ENCODE measurements at places on chromosomes 11 and 22.

GRCh38 chr11:80432057-80432456 lies 991.2 kb upstream of the TENM4 start:
- no peak for DNase-seq

GRCh38 chr11:118529584-118530175 lies 1.3 kb upstream of the TMEM25 start:
- no peak for DNase-seq

DNA sequence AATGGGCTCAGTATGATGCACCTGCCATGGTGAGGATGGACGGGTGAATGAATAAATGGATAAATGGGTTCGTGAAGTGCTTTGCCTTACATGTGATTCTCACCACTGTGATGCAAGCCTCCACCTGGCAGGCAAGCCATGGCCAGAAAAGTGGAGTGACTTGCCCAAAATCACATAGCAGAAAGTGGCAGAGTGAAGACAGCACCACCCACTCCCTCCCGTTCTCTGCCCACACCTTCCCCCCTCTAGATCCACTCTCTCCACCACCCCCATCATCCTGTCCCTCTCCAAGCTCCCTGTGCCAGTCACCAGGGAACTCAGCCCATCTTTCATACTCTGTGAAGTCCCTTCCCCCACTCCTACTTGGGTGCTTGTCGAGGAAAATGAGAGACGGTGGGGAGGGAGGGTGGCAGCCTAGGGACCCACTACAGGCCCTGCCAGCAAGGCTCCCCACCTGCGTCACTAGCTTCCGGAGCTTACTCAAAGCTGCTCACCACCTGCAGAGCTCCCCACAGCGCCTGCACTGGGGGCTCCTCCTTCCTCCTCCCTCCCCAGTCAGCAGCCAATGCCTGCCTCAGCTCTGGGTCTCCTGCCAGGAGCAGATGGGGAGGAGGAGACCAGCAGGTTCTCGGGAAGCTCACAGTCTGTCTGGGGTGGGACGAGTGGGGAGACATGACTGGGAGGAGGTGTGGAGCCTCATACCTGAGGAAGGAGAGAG lies 82.3 kb downstream of the PDE2A start:
- peak; percentile 23 for DNase-seq

DNA sequence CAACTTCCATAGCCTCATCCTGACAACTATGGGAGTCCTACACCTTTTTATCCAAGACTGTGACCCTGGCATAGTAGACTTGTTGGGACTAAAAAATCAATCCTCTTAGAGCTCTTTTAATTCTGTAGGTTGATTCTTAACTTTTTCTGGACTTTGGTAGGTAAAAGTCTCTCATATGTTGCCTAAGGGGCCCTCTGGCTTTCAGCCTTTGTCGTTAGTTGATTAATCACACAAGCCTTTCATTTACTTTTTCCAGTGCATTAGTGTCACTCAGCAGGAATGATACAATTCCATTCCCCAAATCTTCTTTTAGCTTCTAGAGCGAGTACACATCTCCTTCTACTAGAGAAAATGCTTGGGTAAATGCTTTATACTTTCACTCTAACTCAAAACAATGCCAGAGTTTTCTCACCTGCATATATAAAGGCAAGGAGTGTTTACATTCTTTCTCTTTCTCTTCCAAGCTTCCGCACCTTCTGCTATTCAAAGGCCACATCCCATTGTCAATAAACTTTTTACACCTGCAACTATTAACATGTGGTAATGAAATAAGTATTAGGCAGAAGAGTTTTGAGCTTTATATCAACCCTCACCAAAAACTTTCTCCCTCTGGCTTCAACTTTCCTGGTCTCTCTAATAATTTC lies 516.6 kb downstream of the FAM181B start:
- no peak for DNase-seq

- DNase-seq: no peak
Measured at GRCh38 chr22:49550766-49551362, 276.8 kb downstream of the BRD1 start.

DNA sequence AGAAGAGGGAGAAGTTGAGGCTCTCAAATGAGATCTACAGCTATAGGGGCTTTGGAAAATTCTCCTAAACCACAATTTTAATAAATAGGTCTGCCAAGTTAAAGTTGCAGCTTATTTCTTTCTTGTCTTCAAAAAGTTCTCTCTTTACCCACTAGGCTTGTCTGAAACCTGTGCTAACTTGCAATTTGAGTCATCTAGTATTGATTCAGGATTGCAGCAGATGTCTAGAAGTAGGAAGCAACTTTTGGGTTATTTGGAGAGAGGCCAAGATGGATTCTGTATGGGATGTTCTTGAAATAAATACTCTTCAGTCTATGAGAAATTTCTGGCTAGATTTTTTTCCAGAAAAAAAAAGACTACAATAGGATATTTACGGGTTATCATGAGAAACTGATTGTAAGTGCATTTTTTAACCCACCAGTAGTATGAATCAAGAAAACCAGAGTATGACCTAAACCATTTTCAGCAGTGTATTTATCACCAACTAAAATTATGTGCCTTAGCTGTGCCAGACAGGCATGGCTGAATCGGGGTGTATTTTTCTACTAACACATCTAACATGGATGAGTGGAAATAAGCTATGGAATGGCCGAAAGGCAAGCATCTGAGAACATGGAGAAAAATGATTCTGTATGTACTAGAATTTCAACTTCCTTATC lies 4.9 kb upstream of the RAB38 start:
- no peak for DNase-seq

DNA sequence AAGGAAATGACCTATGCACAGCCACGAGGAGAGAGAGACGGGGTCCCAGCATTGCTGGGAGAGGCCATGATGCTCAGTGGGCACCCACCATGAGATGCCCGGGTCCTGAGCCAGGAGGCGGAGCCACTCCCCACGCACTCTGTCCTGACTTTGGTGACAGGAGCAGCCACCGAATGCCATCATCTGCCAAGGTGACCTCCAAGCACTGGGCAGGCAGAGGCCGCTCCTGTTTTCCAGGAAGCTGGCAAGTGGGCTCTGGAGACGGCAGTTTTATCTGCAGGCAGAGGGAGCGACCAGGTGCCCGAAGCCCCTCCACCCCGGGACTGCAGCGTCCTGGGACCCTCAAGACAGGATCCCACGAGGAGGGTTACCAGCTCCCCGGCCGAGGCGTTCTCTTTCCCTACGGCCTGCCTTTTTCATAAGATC lies 453.9 kb downstream of the BRD1 start:
- no peak for DNase-seq

- no peak for DNase-seq
Measured at GRCh38 chr22:50034126-50035081, 21.8 kb upstream of the IL17REL start.

- no peak for DNase-seq
Measured at GRCh38 chr11:90661233-90661632, 438.4 kb upstream of the CHORDC1 start.

DNA sequence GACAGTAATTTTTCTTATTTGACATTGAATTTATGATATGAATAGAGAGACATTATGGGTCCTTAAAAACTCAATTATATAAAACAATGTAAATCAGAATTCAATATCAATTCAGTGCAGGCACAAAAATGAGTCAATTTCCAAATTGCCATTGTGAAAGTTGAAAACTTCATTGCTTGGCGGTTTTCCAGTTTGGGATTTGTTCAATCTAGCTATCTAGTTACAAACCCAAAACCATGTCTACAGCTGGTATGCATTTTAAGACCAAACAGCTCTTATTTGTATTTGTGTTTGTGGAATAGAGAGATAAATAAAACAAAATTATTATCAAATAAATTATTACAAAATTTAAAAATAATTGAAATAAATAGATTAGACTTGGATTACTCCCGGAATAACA lies 1206.6 kb upstream of the RAG2 start:
- no peak for DNase-seq

GRCh38 chr11:2735053-2735589 lies 35.3 kb upstream of the KCNQ1OT1 start:
- DNase-seq: no peak

- no peak for DNase-seq
Measured at GRCh38 chr11:119044708-119045107, 12.3 kb downstream of the HYOU1 start.

GRCh38 chr11:113334183-113334582 lies 19.8 kb downstream of the TTC12 start:
- DNase-seq: no peak

DNA sequence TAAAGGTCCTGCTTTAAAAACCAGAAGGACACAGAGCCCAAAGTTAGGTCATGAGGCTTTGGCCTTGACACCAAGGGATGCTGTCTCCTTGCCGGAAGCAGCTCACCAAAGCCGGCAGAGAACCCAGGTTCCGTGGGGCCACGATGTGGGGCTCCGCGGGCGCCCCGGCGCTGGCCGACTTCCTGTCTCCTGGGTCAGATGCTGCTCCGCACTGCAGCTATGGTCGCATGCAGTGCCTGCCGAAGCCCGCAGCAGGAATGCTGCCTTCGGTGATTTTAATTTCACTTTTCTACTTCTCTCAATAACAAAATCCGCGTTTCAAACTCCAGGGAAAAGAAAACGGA lies 454 bp upstream of the OTUB1 start:
- peak; percentile 55 for DNase-seq

DNA sequence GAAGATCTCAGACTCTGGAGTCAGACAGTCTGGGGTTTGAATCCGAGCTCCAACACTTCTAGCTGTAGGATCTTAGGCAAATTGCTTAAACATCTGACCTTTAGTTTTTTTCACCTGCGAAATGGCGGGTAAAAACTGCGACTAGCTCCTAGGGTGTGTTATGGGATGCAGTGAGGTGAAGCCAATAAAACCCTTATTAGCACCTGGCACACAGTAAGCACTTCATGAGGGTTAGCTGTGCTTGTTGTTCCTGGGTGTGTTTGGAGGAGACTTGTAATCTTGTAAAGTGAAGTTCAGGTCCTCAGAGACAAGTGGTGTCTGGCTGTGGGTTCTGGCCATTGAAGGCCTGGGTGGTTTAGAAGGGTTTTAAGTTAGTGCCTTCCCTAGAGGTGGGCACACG lies 68.9 kb downstream of the ZBTB16 start:
- DNase-seq: no peak

DNA sequence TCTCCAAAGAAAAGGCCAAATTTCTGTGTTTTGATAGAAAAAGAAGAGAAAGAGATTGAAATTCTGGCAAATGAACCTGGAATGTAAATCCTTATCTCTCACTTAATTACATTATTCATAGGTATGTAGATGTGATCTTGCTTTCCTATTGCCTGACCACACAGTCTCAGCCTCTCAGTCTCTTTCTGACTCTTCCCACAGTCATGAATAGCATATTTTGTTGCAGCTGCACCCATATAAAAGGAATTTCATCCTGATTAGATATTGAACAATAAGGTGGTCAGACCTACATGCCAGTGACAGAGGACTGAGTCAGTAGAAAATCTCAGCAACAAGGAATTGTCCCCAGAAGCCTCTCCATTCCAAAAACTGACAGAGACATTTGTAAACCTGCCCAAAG lies 62.9 kb upstream of the LRRC4C start:
- DNase-seq: no peak

GRCh38 chr11:116515664-116516184 lies 257.1 kb downstream of the BUD13 start:
- no peak for DNase-seq

DNA sequence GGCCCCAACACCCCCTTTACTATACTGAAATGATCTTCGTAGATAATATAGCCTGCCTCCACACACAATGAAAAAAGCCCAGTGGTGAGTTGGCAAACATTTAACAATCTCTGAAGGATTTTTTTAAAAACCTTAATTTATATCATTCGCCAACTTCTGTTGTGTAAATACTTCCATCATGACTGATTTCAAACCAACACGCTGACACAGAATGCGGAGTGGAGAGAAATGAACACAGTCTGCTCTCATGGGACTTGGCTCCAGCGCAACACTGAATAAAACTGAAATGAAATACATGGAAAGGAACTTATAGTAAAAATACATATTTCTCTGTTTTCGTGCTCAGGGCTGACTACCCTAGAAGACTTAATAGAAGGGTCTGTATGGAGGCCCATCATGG lies 61.3 kb upstream of the WNT11 start:
- no peak for DNase-seq

- no peak for DNase-seq
Measured at GRCh38 chr22:47657224-47657623, 894.8 kb downstream of the TBC1D22A start.

GRCh38 chr11:2930704-2931419 lies 1.6 kb upstream of the PHLDA2 start:
- no peak for DNase-seq

- no peak for DNase-seq
Measured at GRCh38 chr11:34379539-34379938, 21.7 kb upstream of the ABTB2 start.

GRCh38 chr11:118838905-118839553 lies 44.7 kb upstream of the CXCR5 start:
- no peak for DNase-seq

DNA sequence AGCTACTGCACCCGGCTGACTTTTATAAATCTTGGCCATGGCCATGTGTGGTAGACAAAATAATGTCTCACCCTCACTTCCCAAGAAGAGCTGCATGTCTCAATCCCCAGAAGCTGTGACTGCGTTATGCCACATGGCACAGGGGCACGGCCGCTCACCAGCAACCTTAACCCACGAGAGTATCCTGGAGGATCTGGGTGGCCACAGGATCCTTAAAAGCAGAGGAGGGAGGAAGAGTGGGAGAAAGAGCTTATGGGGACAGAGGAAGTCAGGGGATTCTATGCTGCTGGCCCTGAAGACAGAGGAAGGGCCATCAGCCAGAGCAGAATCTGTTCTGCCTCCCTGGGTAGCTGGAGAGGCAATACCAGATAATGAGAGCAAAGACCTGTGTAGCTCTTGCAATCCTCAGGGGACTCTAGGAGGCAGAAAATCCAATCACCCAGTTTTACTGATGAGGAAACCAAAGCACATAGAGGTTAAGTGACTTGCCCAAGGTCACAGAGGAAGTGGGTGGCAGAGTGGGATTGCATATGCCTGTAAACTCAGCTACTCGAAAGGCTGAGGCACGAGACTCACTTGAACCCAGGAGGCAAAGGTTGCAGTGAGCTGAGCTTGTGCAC lies 55.3 kb downstream of the CELSR1 start:
- no peak for DNase-seq

- DNase-seq: no peak
Measured at GRCh38 chr22:36064358-36064757, 35.7 kb upstream of the RBFOX2 start.

- DNase-seq: no peak
Measured at GRCh38 chr11:127454856-127455255, 454.3 kb upstream of the KIRREL3 start.

GRCh38 chr11:70415642-70416395 lies 17.5 kb downstream of the CTTN start:
- DNase-seq: no peak
